Stimulated activated CD8-positive, alpha-beta memory T cell treated with anti-CD3 and anti-CD28 coated beads, Interleukin-2, amount 100 ng/mL, for 48 hours (primary cell): ENCODE measurements at places on chromosomes 3 and 15.

DNA sequence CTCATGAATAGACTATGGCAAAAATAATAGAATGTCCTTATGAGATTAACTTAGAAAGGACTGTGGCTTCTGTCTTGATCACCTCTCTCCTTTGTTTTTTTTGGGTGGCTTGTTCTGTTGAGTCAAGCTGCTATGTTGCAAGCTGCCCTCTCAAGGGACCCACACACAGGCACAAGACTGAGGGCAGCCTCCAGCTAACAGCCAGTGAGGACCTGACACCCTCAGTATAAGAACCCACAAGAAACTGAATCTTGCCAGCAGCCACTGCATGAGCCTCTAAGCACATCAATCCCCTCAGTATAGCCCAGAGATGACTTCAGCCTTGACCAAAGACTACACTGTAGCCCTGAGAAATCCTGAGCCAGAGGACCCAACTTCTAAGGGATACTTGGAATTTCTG, 361.1 kb downstream of the MCTP2 start:
- DNase-seq: no peak

- DNase-seq: no peak
These were observed 7.2 kb upstream of the ZNF148 start for GRCh38 chr3:125382298-125382697.

DNA sequence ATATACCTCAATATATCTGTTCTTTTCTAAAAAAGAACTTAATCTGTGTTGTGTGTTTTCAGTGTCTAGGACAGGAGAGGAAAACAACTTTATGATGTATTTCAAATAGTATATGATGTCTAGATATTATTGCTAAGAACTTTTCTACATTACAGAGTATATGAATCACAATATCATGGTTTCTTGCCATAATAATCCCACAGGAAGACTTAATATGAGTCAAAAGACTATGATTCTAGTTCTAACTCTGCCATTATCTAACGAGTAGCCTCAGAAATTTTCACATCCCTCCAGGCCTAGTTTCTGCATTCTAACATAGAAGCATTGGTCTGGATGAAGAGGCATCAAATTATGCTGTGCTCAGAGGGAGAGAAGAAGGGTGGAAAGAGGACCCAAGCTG, 107.7 kb upstream of the SPRED1 start:
- no peak for DNase-seq

GRCh38 chr15:90957791-90958190, 3.1 kb downstream of the RCCD1 start:
- no peak for DNase-seq
